Activated T-cell treated with anti-CD3 and anti-CD28 coated beads, Interleukin-2, amount 50 U/mL, for 72 hours (primary cell): ENCODE measurements at places on chromosomes 3 and 15. TPM values are rescaled to one million over a fixed set of nuclear protein-coding genes. Genes with fewer than 3 reads are reported as not detected.
A peak's percentile ranks its signal among the peaks of the same experiment; 100 is the strongest.

The RASA2 gene
- total RNA-seq: 34.4 TPM

The CFAP100 gene
- total RNA-seq: not detected

The ZPLD1 gene
- total RNA-seq: 0.32 TPM

The KLHL40 gene
- total RNA-seq: not detected

The FILIP1L gene
- 0.46 TPM for total RNA-seq

The ECT2 gene
- 58.6 TPM for total RNA-seq

The CAV3 gene
- not detected for total RNA-seq

The GRK7 gene
- total RNA-seq: not detected

The BCHE gene
- not detected for total RNA-seq

The GP5 gene
- total RNA-seq: 1.6 TPM

The MTFMT gene
- total RNA-seq: 18.2 TPM

The IGSF10 gene
- total RNA-seq: not detected

GRCh38 chr3:10876661-10877060 lies 60.6 kb downstream of the SLC6A11 start:
- DNase-seq: no peak
- no peaks in the 10 kb centered on the region for H3K4me1 ChIP-seq
- no peaks in the 10 kb centered on the region for H3K36me3 ChIP-seq
- H3K27me3 ChIP-seq: peaks cover 19% of the 10 kb centered on the region
- no peak overlapping the region for H3K27ac ChIP-seq
- no peak overlapping the region for H3K4me3 ChIP-seq

DNA sequence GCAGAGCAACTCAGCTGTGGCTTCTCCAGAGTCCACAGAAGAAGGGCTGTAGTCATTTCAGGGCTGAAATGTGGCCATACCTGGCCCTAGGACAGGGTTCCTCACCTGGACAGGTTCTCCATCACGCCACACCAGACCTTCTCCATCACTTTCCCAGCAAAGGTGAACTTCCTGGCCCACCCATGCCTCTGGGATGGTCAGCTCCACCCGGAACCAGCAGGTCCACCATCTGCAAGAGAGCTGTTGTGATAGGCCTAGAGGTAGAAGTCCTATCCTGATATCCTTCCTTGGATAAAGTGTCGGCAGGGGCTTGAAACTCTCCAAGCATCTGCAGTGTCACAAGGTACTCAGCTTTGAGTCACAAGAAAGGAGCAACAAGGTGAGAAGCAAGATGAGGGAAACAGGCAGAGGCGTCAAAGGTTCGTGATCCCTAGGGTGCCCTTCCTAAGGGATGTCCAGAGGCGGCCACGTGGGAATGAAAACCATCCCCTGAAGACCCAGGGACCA lies 948 bp downstream of the MAN2C1 start:
- no peak for DNase-seq
- H3K27ac ChIP-seq: peak overlapping the region; percentile 25
- peaks cover 22% of the 10 kb centered on the region for H3K4me1 ChIP-seq
- H3K27me3 ChIP-seq: no peaks in the 10 kb centered on the region

DNA sequence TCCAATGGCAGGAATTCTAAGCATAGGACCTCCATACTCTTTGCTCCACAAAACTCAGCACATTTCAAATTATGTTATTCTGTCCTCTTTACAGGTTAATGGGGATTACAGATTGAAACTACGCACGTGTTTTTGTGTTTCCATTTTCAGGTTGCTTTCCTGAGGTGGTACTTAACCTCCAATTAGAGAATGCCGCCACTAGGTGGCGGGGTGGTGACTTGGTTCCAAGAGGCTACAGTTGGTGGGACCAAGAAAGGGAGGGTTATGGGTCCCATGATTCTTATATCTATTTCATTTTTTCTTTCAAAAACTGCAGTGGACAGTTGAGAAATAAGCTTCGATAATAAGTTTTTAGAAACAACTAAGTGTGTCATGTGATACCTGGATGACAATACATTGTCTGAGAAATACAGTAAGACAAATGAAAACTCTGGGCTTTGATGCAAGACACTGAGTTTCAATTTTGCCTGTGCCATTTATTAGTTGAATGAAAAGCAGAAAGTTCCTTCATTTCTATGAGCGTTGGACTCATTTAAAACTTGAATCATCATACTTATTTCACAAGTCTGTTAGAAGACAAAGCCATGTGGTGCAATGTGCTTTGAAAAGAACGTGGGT lies 539.0 kb downstream of the FGF12 start:
- H3K36me3 ChIP-seq: no peaks in the 10 kb centered on the region
- H3K27me3 ChIP-seq: no peaks in the 10 kb centered on the region

GRCh38 chr3:181103605-181104004 lies 114.1 kb upstream of the DNAJC19 start:
- no peak overlapping the region for H3K27ac ChIP-seq
- H3K4me1 ChIP-seq: no peaks in the 10 kb centered on the region
- peaks cover 1% of the 10 kb centered on the region for H3K36me3 ChIP-seq
- peak; percentile 24 for DNase-seq
- no peaks in the 10 kb centered on the region for H3K27me3 ChIP-seq
- H3K4me3 ChIP-seq: no peak overlapping the region

DNA sequence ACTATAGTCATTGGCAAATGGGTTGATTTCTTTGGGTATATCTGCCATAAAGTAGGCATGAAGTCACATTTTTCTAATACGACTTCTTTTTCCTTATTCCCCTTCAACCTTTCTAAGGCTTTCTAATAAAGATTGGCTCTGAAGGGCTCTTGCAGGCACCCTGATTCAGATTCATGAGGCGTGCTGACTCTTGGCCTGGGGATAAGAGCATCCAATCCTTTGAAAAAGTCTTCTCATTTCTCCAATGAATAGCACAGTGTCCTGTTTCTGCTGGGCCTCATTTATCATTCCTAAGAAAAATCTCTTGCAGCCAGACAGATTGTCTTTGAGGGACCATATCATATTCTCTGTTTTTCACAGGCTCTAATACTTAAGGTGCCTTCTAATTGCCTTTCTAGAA lies 32.3 kb upstream of the BNIP2 start:
- H3K36me3 ChIP-seq: no peaks in the 10 kb centered on the region
- no peak overlapping the region for H3K4me3 ChIP-seq
- no peaks in the 10 kb centered on the region for H3K27me3 ChIP-seq
- H3K27ac ChIP-seq: no peak overlapping the region
- no peak for DNase-seq

- no peak overlapping the region for H3K27ac ChIP-seq
- DNase-seq: no peak
- H3K4me3 ChIP-seq: no peak overlapping the region
- H3K27me3 ChIP-seq: no peaks in the 10 kb centered on the region
- no peaks in the 10 kb centered on the region for H3K36me3 ChIP-seq
These were observed 327.1 kb upstream of the GOLIM4 start for GRCh38 chr3:168422843-168423242.

DNA sequence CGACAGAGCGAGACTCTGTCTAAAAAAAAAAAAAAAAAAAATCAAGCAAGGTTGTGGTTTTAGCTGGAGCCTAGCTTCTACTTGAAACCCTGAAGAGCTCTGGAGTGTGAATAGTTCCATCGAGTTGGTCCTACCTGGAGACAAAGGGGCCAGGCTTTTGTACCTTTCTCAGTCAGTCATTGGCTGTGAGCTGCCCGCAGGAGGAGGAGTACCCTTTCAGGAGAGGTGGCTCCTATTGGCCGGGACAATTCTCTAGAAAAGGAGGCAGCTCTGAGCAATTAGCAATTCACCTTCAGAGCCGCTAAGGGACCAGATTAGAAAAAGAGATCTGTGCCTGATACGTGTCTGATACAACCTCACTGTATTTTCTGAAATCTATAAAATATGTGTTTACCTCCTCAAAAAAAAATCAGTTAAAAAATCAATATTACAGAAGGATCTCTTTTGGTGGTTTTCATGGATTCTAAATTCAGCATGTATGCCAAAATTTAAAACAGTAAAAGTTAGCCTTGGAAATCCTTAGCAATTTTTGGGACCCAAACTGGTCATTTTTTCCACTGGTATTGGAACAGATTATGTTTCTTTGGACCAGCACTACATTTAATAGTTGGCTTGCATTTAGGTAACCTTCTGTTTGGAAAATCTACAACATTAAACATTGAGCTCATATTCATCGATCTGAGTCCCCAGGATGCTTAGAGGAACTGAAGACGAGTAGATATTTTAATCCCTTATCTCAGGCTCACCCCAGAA lies 29.7 kb upstream of the PDCD6IP start:
- no peak overlapping the region for H3K4me3 ChIP-seq
- H3K36me3 ChIP-seq: no peaks in the 10 kb centered on the region
- no peaks in the 10 kb centered on the region for H3K4me1 ChIP-seq
- H3K27me3 ChIP-seq: no peaks in the 10 kb centered on the region
- DNase-seq: no peak

DNA sequence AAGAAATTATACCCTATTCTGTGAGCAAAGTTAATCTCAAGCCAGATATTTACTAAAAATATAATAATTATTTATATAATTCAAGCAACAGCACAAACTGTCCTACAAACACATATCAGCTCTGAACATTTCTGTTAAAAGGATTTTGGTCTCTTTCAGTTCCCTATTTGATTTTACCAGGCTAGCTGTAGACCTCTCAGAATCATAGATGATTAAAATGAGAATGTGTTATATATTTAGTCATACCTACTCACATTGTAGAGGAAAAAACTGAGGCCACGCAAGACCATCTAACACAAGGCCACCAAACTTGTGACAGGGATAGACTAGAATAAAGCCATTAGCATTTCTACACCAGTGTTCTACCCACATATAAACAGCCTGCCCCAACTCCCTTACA lies 28.5 kb downstream of the ACKR4 start:
- H3K27ac ChIP-seq: peak overlapping the region; percentile 14
- no peak overlapping the region for H3K4me3 ChIP-seq
- H3K27me3 ChIP-seq: no peaks in the 10 kb centered on the region
- no peak for DNase-seq

GRCh38 chr3:120227710-120228347 lies 57.2 kb downstream of the GPR156 start:
- no peak for DNase-seq
- no peaks in the 10 kb centered on the region for H3K4me1 ChIP-seq
- H3K4me3 ChIP-seq: no peak overlapping the region
- peaks cover 10% of the 10 kb centered on the region for H3K27me3 ChIP-seq

GRCh38 chr3:95424279-95424678 lies 1361.4 kb downstream of the NSUN3 start:
- no peak overlapping the region for H3K27ac ChIP-seq
- no peak overlapping the region for H3K4me3 ChIP-seq

- peaks cover 54% of the 10 kb centered on the region for H3K27me3 ChIP-seq
- no peak overlapping the region for H3K4me3 ChIP-seq
- H3K36me3 ChIP-seq: no peaks in the 10 kb centered on the region
- H3K4me1 ChIP-seq: peaks cover under 1% of the 10 kb centered on the region
- H3K27ac ChIP-seq: no peak overlapping the region
These were observed 128.3 kb downstream of the TPRA1 start for GRCh38 chr3:127462111-127462655.

DNA sequence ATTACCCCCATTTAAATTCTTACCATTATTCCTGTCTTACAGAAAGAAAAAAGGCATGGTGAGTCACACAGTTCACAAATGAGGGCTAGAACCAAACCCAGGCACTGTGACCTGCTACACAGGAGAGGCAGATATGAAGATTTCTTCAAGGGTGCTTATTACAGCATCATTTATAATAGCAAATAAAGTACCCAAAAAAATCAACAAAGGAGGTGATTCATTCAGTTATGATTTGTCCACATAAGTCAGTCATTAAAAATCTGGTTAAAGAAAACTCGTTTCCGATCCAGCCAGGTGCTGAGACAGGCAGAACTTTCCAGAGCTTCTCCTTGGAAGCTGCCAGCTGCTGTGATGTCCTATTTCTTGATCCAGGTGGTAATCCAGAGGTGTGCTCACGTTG lies 7.5 kb upstream of the LOXL1 start:
- H3K4me1 ChIP-seq: peaks cover 32% of the 10 kb centered on the region
- no peak for DNase-seq
- H3K27me3 ChIP-seq: no peaks in the 10 kb centered on the region
- H3K27ac ChIP-seq: peak overlapping the region; percentile 35
- no peak overlapping the region for H3K4me3 ChIP-seq
- peaks cover 10% of the 10 kb centered on the region for H3K36me3 ChIP-seq

DNA sequence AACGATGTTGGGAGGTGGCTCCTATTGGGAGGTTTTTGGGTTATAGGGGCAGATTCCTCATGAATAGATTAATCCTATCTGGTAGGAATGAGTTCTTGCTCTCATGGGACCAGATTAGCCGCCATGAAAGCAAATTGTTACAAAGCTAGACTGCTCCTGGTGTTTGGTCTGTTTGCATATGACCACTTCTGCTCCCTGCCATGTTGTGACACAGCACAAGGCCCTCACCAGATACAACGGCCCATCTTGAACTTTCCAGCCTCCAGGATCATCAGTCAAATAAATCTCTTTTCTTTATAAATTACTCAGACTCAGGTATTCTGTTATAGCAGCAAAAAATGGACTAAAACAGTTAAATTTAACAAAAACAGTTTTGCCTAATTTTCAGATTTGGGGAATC lies 34.4 kb downstream of the TRIM42 start:
- H3K4me1 ChIP-seq: no peaks in the 10 kb centered on the region
- H3K27me3 ChIP-seq: no peaks in the 10 kb centered on the region
- no peaks in the 10 kb centered on the region for H3K36me3 ChIP-seq
- no peak overlapping the region for H3K27ac ChIP-seq

GRCh38 chr3:8486936-8487335 lies 14.7 kb upstream of the LMCD1 start:
- H3K27me3 ChIP-seq: peaks cover 11% of the 10 kb centered on the region
- no peak overlapping the region for H3K27ac ChIP-seq
- DNase-seq: no peak
- no peak overlapping the region for H3K4me3 ChIP-seq

DNA sequence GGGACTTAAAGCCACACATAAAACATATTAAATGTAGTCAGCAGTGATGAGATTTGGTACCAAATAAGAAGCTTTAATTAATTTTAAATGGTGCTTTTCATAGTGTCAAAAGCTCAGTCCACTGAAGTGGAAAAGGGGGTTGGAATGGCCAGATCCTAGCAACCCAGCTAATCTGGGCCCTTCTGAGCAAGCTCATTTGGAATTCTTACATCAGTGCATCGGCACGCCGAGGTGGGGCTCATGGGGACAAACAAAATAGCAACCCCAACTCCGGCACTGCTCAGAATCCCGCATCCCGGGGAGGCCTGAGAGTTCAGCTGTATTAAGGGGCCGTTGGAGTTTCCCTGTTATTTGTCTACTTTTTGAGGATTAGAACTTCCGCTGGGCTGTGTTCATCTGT lies 526.4 kb downstream of the SOX2 start:
- no peak overlapping the region for H3K4me3 ChIP-seq
- H3K36me3 ChIP-seq: no peaks in the 10 kb centered on the region
- no peak for DNase-seq
- no peaks in the 10 kb centered on the region for H3K4me1 ChIP-seq

DNA sequence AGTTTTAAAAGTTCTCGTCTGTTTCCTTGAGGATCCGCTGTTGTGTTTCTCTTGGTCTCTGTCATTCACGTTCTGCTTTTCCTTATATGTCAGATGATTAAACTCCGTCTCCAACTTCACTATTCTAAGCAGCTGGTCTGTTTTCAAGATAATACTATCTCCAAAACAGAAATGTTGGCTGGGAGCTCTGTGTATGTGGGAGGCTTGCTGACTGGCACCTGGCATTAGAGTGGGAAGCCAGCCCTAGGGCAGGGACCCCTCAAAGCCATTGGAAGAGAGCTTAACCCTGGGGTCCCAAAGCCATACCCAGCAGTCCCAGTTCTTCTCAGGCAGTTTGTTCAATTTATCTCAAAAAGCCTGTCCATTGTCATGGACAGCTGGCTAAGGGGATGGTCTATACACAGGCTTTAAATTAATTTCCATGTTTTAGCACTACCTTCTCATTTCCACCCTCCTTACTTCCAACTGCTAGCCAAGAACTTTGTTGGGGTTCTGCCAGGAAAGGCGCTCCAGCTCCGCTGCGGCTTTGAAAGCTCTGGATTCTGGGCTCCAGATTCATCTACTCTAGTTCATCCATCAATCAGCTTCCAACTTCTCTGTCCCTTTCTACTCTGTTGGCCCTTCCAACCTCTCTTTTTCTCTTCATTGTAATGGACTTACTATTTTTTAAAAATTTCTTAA lies 9.2 kb downstream of the BTBD1 start:
- H3K36me3 ChIP-seq: peaks cover 3% of the 10 kb centered on the region
- no peaks in the 10 kb centered on the region for H3K27me3 ChIP-seq
- peak overlapping the region; percentile 77 for H3K27ac ChIP-seq
- no peak overlapping the region for H3K4me3 ChIP-seq
- peaks cover 5% of the 10 kb centered on the region for H3K4me1 ChIP-seq
